ENCODE measurements at places on chromosomes 11 and 22. TPM values are rescaled to one million over a fixed set of nuclear protein-coding genes. Genes with fewer than 3 reads are reported as not detected.

Gene GRAMD1B
- 94.8 TPM for total RNA-seq

Gene RBFOX2
- total RNA-seq, result 677 TPM

Gene GGTLC3
- total RNA-seq, result not detected

Gene UPB1
- 0.94 TPM for total RNA-seq

Gene MYBPC3
- not detected for total RNA-seq

Gene P2RY2
- not detected for total RNA-seq

Gene GP1BB
- 23.5 TPM for total RNA-seq

Gene MMP27
- not detected for total RNA-seq

Gene DEFB131B
- total RNA-seq, result not detected

Gene NTM
- 266 TPM for total RNA-seq

Gene BAD
- 32.9 TPM for total RNA-seq

Gene SORL1
- 116 TPM for total RNA-seq

Gene OMP
- 3.4 TPM for total RNA-seq

Gene GPR137
- total RNA-seq, result 15.7 TPM
